ENCODE measurements at places on chromosomes 2 and 18.

- no peak for DNase-seq
These were observed 39.6 kb upstream of the LDLRAD4 start for GRCh38 chr18:13178976-13179375.

DNA sequence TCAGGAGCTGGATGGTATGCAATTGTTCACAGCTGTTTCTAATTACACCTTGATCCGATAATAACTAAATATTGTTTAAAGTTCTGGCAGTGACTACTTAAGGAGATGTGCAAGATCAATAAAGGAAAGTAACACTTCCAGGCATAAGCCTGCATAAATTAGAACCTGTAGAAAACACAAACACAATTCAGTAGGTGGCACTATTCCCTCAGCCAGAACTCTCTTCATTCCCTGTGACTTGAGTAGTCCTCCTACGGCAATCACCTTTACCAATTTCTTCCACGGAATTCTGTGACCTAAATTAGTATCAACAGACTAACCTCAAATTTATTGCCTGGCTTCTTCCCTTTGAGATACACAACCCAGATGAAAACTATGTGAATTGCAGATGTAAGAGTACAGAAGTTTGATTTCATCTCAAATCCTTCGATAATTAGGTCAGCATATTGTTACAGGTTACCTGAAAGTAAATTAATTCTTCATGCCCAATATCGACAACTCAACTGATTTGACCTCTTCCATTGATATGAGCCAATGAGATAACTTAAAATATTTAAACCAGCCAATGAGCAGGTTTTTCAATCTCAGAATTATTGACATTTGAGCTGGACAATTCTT is 137.8 kb downstream of the PID1 start:
- DNase-seq: no peak

GRCh38 chr2:106849253-106849652 is 36.7 kb downstream of the ST6GAL2 start:
- no peak for DNase-seq

DNA sequence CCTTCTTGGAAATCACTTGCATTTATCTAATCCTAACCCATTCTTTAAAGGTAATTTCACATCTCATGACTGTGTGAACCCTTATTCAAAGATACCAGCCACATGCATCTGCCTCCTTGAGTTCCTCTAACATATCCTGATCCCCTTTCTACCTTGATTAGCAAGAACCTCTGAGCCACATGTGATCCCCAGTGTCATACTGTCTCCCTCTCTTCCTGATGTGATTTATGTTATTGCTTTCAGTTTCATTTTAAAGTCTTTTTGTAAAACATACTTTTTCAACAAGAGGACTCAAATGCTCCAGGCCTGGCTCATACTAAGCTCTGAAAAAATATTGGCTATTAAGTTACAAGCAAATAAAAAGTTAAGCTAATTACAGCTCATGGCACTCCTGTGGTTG is 470.1 kb downstream of the DLGAP1 start:
- no peak for DNase-seq

DNA sequence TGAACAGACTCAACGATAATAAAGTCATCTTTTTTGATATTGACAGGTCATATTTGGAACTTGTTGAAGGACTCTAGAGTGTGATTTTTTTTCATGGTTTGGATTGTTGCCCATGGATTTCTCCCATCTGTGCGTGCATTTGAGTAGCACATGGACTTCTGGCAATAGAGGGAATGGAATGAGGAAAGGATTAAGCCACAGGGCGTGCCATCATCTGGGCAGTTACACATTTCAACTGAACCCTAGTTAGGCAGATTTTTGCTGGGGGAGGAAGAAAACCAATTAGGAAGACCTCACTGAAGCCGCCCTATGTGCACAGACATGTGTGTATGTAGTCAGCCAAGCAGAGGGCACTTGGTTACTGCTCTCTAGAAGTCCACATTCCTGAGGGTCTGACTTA is 72.6 kb downstream of the TPGS2 start:
- no peak for DNase-seq

DNA sequence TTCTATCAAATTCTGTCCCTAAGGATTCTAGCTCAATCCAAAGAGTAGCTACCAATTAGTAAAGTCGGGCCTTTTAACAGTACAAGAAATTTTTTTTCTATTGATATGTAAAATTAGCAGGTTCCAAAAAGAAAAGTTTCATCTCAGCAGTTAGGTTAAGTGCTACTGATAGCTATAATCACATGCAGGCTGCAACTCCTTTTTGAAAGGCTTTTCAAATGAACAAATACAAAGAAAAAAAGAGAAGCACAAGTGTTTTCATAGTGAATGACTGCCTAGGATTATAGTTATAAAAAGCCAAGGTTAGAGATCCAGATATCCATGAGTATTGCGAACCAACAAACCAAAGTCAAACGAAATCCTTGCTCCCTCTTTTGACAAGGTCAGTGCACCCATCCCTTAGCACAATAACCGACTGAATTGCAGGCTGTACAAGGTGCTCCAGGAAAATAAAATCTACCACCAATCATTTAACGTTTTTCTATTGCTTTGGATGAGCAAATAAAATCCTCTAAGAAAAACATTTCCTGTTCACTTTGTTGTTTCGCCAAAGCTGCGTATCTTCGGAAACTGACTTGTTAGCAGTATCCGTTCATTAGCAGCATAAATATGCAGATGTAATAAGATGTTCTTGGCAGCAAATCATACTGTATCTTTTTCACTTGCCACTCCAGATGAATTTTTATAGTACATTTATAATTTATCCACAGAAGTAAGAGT is 100.2 kb downstream of the SRBD1 start:
- DNase-seq: no peak

DNA sequence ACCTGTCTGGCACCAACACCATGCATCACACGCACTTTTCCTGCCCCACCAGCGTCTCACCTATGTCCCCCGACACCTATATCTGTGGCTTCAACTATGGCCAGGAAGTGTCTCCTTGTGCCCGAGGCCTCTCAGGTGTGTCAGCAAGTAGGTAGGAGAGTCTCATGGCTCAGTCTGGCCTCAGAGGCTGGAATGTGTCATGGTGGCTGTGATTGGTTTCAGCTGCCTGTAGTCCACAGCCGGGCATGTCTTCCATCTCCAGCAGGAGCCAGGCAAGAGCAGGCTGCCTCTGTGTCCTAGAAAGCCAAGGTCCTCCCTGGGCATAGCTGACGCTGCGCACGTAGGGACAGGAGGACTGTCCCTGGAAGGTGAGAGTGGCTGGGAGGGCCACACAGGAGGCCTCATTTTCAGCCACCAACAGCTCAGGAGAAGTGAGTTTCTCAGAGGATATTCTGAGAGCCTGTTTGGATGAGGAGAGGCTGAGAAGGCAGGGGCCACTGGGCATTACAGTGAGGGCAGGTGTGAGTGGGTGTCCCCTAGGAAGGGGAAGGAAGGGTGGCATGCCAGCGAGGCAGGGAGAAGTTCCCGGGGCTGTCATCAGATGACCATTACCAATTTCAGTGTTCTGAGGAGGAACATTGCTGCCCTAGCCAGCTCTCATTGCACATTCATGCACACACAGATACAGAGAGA is 47.2 kb downstream of the SDC1 start:
- DNase-seq: no peak

- DNase-seq: no peak
These were observed 286.9 kb downstream of the INSIG2 start for GRCh38 chr2:118374974-118375755.

GRCh38 chr2:202022755-202023154 is 10.9 kb upstream of the FZD7 start:
- no peak for DNase-seq

DNA sequence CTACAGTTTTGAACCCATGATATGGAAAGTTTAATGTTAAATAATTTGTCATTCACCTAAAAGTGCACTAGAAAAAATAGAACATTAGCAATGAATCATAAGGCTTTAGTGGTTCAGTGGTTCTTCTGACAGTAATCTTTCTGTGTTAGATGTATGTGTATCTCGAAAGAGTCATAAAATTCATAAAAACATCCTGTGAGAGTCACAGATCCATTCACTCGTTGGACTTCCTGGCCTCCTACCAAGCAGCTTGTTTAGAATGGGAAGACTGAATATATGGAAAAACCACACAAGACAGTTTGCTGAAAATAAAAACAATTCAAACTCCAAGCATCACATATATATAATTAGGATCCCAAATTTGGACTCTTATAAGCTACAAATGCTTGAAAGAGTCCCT is 34.8 kb downstream of the ADNP2 start:
- DNase-seq: no peak

GRCh38 chr2:6526093-6526824 is 339.4 kb downstream of the CMPK2 start:
- DNase-seq: no peak

DNA sequence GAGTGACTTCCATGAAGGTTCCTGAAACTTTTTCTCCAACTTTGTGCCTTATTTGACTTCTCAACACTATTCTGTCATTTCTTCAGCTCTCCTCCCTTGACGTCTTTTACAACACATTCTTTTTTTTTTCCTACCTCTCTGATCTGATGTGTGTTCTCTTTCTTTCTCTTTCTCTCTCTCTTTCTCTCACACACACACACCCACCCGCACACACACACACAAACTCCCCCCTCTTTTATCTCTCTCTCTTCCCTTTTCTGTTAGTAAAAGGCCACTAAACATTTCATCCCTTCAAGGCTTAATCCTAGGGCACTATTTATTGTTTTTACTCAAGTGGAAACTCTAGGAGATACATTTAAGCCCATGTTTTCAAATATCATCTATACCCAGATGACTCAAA is 107.8 kb upstream of the CNTNAP5 start:
- no peak for DNase-seq

DNA sequence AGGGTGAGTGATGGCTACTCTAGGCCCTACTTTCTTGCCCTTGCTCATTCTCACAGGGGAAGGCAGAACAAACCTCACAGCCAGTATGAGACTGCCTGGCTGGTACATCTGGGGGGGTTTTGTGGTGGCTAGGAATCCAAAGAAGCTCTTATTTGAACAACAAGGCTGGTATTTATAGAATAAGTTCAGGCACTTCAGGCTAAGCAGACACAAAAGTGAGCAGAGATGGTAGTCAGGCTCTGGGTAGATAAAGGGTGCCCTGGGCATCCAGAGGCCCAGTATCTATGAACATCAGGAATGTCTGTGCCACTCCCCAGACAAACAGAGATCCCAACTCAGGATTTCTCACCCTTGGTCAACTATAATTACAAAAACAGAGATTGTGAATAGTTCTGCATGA is 57.2 kb upstream of the RTN4 start:
- DNase-seq: no peak

DNA sequence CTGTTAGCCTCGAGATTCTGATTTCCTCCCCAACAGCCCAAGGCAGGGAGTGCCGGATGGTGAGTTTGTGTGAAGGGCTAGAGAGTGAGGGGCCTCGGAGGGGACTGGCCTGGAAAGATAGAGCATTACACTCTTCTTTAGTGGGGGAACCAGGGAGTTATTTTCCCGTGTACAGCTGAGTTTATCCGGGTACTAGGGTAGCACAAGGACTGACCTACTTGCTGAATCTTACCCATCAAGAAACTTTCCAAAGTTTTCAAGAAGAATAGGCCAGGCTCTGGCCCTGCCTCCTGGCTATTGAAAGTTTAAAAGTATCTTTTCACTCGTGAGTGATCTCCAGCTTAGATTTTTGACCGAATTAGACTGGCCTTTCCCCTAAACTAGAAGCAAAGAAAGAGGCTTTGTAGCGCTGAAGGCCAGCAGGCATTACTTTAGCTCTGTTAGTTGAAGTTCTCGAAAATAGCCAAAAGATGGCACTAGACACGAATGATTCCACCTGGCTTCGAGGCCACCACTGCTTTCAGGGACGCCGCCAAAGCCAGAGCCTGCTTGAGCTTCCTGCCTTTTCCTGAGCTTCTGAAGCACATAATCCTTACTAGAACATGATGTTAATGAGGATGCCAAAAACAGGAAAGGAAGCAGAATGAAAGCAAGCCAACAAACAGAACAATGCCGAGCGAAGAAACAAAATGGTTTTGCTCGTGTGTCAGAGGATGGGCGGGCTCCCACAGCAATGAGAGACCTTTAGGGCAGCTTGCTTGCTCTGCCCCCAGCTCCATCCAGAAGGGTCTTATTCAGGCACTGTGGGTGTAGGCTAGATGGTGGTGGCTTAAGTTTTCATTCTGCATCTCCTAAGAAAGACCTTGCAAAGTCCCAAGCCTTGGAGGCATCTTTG is 55.8 kb downstream of the TSN start:
- DNase-seq: no peak

DNA sequence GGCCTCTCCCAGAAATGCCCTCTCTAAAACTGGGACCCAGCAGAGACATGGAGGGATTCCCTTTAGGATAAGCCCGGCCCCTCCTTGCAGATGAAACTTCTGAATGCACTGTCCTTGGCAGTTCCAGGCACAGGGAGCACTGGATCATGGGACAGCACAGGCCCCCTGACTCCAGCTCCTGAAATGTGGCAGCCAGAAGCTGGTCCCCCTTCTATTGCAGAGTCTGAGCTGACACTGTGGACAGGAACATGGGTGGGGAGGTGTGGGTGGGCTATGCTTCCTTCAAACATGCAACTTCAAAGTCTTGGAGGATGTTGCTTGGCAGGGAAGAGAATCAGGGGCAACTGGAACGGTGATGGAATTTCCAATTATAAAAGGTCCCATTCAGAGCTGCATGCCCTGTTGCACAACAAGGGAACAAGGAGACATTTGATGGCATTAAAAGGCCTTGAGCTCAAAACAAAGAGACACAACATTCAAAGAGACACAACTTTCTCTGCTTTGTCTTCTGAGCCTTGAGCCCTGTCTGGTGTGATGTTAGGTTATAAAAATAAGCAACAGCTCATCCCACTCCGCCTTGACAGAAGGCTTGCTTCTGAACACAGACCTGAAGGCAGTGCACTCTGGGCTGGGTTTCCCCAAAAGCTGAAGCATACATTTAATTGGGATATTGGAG is 239.0 kb downstream of the OSR1 start:
- no peak for DNase-seq

DNA sequence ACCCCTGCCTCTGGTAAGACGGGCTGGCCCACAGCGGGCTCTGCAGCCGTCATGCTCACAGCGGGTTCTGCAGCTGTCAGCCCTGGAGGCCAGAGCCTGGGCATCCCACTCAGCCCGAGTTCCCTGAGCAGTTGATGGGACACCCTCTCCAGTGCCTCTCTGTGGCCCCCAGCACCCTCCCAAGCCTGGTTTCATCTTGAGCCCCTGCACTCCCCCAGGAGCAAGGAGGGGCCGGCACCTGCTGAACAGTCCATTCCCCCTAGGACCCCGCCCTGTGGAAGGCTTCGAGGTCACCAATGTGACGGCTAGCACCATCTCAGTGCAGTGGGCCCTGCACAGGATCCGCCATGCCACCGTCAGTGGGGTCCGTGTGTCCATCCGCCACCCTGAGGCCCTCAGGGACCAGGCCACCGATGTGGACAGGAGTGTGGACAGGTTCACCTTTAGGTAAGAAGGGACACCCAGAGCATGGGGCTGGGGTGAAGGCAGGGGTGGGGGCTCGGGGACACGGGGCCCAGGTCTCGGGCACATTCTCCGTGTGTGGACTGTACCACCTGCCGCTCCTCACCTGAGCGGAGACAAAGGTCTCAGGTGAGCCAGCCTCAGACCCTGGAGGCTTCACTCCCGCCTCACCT is 34.5 kb downstream of the MTERF4 start:
- DNase-seq: no peak

DNA sequence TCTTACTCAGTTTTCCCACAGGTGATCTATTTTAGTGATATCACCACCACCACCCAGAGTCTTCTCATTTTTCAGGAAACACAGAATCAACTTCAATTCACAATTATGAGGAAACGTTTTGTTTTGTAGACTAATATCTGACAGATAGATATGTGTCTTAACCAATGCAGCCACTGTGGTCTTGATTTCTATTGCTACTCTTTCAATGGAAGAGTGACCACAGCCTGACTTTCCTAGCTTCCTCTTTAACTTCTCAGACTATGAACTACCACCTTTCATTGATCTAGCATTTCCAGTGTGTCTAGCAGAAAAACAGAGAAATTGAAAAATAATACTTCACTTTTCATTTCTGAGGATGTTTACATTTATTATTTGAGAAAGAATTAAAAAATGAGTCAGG is 20.5 kb downstream of the ADAM17 start:
- DNase-seq: no peak

Data from CD4-positive, alpha-beta T cell (primary cell).